Purkinje cell (primary cell): ENCODE measurements at places on chromosomes 3 and 15. TPM values are rescaled to one million over a fixed set of nuclear protein-coding genes. Genes with fewer than 3 reads are reported as not detected.

KNG1 gene
- polyA plus RNA-seq = not detected in 2 replicates

GATM gene
- 20.2 and 23.8 TPM in 2 replicates for polyA plus RNA-seq

MNS1 gene
- polyA plus RNA-seq = 4.7 and 9.7 TPM in 2 replicates

NEO1 gene
- polyA plus RNA-seq = 21.5 and 22.5 TPM in 2 replicates

ABI3BP gene
- polyA plus RNA-seq = 1.8 TPM in 1 of 2 replicates, not detected in the other

ELL3 gene
- not detected in 2 replicates for polyA plus RNA-seq

GABRR3 gene
- not detected in 2 replicates for polyA plus RNA-seq
